HFF-Myc (cell line): ENCODE measurements at places on chromosomes 6 and 20.

- no peak for DNase-seq
Observed at GRCh38 chr6:52482903-52483670, 62.9 kb downstream of the EFHC1 start.

- no peak for DNase-seq
Observed at GRCh38 chr6:101711518-101711917, 318.0 kb downstream of the GRIK2 start.

DNA sequence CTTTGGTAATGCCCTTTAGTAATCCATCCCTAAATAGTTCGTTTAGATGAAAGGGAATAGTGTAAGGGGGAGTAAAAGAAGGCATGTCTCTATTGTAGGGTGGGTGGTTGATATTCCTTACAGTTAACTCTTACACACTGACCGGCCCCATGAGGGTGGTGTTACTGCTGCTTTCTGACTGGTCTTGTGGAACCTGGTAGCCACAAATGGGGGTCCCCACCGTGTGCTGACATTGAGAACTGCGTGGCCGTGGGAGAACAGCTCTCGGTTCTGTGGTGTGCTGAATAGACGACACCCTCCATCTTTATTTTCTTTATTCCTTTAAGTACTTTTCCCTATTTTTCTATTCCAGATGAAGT is 19.3 kb downstream of the MRAP2 start:
- no peak for DNase-seq

DNA sequence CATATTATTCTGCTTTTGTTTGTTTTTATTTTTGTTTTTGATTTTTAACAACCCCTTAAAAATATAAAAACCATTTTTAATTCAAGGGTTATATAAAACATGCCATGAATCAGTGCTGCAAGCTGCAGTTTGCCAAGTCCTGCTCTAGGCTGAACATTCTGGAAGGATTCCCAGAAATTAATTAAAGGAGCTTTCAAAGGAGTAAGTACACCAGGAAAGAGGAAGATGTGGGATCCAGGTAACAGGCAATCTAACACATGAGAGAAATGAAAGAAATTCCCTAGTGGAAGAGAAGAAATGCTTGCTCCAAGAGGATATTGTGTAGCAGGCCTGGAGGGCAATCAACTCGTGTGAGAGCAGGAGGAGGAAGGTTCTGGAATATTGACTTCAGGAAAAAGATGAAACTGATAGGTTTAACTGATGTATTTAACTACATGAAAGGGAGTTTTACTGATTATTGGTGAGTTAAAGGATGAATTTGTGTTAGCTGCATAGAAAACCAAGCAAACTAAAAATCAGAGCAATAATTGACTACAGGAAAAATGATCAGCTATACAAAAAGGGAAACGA is 146.0 kb upstream of the PHACTR1 start:
- no peak for DNase-seq

DNA sequence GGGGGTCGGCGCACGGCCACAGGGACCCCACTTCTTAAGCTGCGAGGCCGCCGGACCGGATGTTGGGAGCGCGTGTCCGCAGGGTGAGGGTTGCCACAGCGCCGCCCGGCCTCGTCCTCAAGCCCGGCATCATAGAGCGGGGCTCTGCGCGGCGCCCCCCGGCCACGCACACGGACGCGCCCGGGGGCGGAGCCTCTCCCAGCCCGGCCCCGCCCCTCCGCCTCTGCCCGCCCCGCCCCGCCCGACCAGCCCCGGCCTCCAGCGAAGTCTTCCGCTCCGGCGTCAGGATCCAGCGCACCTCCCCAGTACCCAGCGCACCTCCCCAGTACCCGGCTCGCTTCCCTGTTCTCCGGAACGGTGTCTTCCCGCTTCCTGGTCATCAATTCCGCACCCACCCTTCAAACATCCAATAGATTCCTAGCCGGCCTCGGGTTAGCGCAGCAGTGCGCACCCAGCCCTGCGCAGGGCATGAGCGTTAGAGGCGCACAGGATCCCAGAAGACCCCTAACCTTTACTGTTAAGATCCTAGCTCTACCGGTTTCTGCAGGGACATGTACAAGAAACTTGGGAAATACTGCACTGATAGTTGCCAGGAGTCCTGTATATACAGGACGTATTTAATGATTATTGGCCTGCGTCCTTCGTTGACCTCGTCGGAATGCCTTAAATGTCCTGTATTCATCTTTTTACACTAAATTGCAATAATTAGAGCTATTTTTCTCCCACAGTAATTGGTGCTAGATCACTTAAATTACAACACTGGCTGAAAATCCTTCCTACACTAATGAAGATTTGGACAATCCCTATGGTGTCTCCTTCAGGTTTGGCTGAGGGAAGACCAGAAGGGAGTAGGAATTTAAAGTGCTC is 535 bp upstream of the DNAAF9 start:
- peak; percentile 41 for DNase-seq

GRCh38 chr6:163226181-163226835 is 188.2 kb upstream of the QKI start:
- no peak for DNase-seq

GRCh38 chr6:100876251-100876650 is 4.9 kb downstream of the ASCC3 start:
- DNase-seq = no peak

DNA sequence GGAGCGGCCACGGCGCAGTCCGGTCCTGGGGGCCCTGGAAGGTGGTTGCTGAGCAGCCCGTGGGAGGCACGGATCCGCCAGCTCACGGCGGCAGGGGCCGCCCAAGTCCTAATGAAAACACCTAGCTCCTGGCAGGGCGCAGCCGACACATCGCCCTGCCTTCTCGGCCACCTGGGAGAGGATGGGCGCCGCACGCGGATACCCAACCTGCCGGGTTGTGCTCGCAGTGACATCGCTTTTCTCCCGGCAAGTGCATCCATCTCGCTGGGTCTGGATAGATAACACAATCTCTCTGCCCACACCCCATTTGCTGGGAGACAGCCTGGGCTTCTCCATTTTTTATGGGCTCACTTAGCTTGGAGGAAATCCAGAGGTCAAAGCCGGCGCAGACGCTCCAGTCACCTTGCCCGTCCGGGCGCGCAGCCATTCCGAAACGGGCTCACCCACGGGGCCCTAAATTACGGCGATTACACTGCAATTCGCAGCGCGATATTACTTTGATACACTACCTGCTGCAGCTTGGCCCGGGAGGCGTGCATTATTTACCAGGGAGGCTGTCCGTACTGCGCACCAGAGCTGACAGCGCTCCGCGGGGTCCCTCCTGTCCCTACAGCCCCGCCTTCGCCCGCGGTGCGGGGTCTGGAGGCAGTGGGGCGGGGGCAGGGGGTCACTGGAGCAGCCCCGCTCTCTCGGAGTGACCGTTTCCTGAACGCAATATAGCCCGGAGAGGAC is 36.2 kb upstream of the CCDC167 start:
- DNase-seq = no peak

DNA sequence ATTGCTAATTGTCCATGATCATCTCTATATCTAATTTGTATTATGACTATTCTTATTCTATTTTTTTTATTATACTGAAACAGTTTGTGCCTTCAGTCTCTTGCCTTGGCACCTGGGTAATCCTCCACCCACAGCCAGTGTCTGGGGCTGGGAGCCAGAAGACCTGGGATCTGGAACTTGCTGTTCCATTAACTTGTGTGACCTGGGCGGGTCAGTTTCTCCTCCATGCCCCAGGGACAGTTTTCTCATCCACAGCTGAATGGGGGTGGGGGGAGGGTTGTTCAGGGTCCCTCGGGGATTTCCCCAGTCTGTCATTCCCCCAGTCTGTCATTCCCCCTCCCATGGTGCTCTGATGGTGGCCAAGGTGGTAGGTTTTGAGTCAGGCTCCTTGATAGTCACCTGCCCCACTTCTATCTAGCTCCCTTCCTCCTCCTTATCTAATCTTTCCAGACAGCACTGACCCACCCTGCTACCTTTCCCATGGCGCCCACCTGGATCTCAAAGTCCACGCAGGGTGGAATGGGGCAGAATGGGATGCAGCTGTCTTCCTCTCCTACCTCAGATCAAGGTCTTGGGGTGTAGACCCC is 10.9 kb downstream of the ITPR3 start:
- no peak for DNase-seq

DNA sequence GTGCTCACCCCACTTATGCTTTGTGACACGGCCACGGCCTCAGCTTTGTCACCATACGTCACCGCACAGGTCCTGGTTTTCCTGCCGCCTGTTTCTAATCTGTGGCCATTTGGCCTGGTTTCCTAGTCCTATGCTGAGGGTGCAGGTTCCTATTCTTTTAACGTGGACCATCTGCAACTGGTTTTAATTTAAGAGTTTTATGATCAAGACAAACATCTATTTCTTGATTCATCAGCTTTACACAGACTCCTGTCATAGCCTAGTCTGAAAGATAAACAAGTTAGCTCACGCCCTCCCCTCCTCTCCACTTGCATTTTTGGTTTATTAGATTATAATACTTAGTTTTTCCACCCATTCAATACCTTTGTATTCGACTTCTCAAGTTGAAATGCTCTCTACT is 97.5 kb upstream of the RPS6KA2 start:
- peak; percentile 36 for DNase-seq

DNA sequence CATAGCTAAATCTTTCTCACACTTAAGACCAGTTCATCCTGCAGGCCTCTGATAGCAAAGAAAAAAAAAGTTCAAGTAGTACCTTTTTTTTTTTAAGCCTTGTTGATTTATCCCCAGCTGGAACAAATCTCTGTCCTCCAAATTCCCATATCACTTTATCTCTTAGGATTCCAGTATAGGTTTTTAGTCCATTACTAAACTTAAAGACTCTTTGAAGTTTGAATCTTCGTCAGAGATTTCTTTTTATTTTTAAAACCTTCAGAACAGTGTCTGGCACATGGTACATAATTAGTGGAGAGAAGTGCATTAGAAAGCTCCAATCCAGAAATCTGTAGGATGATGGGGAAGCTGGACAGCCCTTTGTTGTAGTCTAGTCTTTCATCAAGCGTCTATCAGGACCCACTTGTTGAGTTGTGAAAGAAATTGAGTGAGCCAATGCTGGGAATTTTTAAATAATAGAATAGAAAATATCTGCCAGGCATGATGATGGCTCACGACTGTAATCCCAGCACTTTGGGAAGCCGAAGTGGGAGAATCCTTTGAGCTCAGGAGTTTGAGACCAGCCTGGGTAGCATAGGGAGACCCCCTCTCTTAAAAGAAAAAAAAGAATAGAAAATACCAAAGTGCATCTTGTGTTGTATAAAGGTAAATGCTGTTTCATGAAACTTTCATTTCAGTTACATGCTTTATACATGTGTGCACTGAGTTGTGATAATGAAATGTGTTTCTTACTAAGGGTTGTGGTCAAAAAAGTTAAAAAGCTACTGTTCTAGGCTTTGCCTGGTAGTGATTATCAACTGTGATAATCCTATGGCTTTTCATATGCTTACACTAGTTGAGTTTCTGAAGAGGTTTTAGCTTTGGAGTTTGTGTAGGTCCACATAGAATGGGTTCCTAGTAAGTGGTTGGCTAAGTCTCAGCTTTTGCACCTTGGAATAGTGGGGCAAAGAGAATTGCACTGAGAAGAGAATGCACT is 3.2 kb downstream of the NFYA start:
- no peak for DNase-seq

- DNase-seq = no peak
Observed at GRCh38 chr6:33965766-33966165, 162.0 kb upstream of the MLN start.

- DNase-seq = peak; percentile 92
Observed at GRCh38 chr6:25193460-25194171, 85.6 kb upstream of the CARMIL1 start.

DNA sequence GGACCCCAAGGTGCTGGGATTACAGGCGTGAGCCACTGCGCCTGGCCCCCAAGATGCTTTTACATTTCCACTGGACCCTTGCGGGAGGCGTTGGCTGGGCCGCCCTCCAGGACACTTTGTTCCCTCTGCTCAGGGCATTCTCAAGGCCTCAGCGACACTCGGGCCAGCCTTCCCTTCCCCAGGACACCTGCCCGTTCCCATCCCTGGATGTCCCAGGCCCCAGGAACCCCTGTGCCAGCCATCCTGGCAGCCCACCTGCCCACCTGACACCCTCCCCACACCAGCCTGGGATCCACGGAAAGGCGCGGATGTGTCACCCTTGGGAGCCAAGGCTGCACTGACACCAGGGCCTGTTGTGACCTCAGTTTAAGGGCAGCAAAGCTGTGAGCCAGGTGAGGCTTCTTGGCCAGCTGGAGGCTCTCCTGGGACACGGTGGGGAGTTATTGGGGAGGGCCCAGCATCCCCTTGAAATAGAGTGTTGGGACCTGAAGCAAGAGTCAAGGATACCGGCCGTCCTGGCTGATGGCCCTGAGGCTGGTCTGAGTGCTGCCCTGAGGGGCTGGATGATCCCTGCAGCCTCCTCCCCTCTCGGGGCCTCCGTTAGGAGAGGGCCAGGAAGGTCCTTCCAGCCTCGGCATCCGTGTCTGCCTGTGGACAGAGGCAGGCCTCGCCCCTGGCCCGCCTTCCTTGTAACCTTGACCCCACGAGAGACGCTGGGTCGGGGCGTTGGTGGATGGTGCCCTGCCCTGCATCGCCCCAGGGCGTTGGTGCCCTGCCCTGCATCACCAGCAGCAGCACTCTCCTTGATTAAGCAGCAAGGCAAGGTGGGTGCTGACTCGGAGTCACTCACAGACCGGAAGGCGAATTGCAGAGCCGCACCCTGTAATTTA is 84.2 kb upstream of the BHLHE23 start:
- DNase-seq = no peak
